ENCODE measurements at places on chromosomes 6 and 20.

- H3K36me3 ChIP-seq: no peaks in the 10 kb centered on the region
- H3K27ac ChIP-seq: no peak overlapping the region
- no peaks in the 10 kb centered on the region for H3K27me3 ChIP-seq
- DNase-seq: no peak
These were observed 14.5 kb downstream of the CD24 start for GRCh38 chr6:106959985-106960384.

DNA sequence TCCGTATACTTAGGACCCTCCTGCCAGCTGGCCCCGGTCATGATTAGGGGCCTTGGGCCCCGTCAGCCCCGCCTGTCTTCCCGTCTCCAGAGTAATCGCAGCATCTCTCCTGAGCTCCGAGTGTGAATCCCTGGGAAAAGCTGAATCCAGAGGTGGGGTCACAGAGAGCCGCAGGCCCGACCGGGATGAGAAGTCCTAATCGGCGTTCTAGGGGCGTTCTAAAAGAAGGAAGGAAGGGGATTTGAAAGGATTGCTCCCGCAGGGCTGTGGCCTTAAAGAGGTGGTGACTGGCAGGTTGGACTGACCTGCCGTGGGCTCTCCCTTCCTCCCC, 371 bp downstream of the HMGN4 start:
- no peak for DNase-seq
- H3K36me3 ChIP-seq: peaks cover 10% of the 10 kb centered on the region
- peak overlapping the region; percentile 98 for H3K27ac ChIP-seq
- peaks cover 36% of the 10 kb centered on the region for H3K4me1 ChIP-seq

GRCh38 chr20:52434041-52434425, 242.5 kb upstream of the ZFP64 start:
- H3K4me3 ChIP-seq: no peak overlapping the region
- H3K27me3 ChIP-seq: peaks cover 7% of the 10 kb centered on the region
- no peaks in the 10 kb centered on the region for H3K4me1 ChIP-seq
- DNase-seq: no peak
- no peak overlapping the region for H3K27ac ChIP-seq

DNA sequence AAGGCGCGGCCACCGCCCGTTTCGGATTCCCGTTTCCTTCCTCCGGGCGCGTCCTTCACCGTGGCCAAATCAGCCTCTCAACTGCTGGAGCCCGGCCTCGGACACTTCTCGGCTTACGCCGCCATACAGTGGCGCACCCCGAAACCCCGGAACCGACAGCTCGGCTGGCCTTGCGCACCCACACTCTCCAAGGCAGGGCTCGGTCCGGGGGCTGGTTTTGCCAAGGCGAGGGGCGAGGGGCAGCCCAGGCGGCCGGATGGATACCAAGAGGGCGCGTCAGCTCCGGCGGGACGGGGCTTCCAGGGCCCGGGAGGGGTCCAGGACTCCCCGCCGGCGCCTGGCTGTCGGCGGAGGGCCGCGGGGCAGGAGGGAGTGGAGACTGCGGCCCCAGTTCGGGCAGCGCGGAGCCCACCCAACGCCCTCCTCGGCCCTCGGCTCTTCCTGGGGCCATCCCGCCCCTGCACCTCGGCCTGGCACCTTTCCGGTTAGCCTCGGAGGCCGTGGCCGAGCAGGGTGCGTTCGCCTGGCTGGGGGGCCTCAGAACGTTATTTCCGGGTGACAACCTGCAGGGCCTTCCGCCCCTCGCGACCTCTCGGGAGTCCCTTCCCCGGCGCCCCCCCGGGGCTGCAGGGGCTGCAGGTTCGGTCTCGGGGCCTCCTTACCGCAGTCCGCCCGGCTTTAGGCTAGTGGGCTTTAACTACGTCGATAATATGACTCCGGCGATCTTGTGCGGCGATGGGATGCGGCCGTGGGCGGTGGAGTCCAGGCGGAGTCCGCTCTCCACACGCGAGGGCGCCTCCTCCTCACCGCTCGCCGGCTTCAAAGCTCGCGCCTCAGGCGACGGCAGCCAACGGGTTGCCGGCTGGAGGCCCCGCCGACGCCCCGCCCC, 697 bp upstream of the CEP43 start:
- H3K4me1 ChIP-seq: peaks cover 30% of the 10 kb centered on the region
- no peaks in the 10 kb centered on the region for H3K27me3 ChIP-seq
- peaks cover 1% of the 10 kb centered on the region for H3K36me3 ChIP-seq
- H3K27ac ChIP-seq: peak overlapping the region; percentile 71
- H3K4me3 ChIP-seq: peak overlapping the region; percentile 87

Measured in mesothelial cell of epicardium (in vitro differentiated cells).